T-helper 9 cell (primary cell): ENCODE measurements at places on chromosomes 1 and 21.

DNA sequence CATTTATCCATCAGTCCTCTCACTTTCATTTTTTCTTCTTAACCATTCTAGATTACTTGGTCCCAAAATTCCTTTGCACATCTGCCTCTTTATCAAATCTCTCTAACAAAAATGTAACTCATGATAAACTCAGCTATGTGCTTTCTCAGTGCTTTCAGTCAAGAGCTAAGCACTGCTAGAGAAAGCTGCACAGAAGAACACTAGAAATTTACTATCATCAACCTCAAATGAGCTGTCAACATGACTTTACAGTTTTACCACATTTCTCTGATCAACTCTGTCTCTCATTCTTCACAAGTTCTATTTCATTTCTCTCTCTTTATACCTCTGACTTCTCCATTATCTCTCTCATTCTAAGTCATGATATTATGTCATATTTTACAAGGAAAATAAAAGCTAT is 54.2 kb upstream of the PRKACB start:
- no peak for DNase-seq

GRCh38 chr1:47179017-47179987 is 10.5 kb downstream of the PDZK1IP1 start:
- peak; percentile 53 for DNase-seq

- no peak for DNase-seq
Measured at GRCh38 chr1:101697072-101697471, 299.7 kb downstream of the OLFM3 start.

- no peak for DNase-seq
Measured at GRCh38 chr1:103492003-103492625, 33.4 kb upstream of the RNPC3 start.

GRCh38 chr1:10152709-10153284 is 57.6 kb upstream of the KIF1B start:
- DNase-seq: no peak

DNA sequence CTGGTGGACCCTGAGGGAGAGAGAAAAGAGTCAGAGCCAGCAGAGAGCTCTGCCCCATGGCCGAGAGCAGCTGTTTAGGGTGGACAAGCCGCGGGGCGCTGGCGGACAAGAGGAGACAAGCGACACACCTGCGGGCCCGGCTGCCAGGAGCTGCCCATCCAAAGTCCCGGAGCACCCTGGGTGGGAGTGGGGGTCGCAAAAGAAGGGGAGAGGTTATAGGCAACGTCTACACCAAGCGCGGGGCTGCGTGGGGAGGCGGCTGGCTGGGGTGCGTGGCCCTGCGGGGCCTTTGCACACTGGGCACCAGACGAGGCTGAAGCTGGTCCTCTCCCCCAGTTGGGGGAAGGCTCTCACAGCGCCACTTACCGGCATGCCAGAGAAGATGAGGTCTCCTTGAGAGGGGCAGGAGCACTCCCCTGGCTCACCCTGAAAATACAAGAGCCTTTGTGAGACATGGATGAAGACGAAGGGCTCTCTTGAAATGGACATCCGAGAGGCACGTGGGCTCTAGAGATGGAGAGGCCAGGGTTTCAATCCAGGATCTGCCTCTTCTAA is 24.1 kb downstream of the COL16A1 start:
- DNase-seq: no peak

- DNase-seq: no peak
Measured at GRCh38 chr1:22428672-22429071, 23.0 kb upstream of the ZBTB40 start.

DNA sequence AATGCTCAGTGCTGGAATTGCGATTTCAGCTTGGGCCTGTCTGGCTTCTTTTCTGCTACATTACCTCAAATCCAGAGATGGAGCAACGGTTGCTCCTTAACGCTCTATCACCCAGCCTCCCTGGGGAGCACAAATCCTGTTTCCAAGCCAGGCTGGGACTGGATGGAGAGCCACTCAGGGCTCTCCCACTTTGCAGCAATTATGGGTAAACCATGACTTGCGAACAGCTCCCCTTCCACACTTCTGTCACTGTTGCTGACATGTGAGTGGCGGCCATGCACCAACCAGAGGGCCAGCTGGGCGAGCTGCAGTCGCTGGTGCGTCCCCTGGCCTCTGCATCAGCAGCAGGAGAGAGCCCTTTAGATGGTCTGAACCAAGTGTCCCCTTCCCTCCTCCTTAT is 65.1 kb upstream of the RAB4A start:
- no peak for DNase-seq

- DNase-seq: no peak
Measured at GRCh38 chr1:228004331-228004855, 2.4 kb upstream of the WNT3A start.

GRCh38 chr1:61050541-61051442 is 31.6 kb upstream of the NFIA start:
- peak; percentile 19 for DNase-seq

GRCh38 chr21:29749223-29749622 is 190.6 kb downstream of the GRIK1 start:
- no peak for DNase-seq

DNA sequence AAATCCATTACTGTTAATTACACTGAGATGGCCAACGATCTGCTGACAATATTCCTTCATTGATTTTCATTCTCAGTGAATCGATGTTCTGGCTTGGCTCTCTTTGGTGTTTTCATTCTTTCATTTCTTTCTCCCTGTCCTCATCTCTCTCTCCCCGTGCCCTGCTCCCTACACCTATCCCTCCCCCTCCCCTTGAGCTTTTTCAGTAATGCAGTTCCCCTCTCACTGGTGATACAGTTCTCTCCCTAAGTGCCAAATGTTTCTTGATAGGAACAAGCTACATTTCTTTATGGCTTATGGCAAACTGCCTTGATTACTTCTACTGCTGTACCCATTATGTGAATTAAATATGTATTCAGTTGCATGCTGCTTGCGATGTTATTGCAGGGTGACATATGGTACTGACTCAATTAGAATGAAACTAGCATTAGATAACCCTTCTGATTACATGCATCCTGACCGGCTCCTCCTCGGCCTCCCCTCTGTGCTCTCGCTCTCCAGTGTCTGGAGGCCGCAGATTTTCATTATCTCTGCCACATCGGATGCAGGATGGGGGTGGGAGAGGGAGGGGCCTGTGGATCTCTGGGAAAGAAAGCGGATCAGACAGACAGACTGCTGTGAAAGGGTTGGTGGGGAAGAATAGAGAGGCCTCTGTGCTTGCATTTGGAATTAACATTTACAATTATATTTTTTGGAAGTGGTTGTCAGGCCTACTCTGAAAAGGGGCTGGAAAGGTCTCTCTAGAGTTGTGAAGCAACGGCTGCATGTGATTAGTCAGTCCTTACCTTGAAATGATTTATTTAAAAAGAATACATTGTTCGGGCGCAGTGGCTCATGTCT is 130.9 kb downstream of the PBX1 start:
- DNase-seq: no peak

DNA sequence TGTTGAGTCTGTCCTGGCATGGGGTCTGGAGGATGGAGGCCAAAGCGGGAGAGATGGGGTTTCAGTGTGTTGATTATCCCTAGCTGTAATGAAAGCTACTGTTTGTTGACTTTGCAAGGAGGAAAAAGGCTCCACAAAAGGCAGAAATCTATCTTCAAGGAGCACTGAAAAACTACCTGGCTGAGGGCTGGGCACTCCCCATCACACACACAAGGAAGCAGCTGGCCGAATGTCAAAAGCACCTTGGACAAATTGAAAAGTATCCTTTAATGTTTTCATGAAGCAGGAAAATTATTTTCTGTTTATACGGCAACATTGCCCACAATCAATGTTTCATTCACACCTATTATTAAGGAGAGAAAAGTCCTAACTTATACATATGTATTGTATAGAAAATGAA is 27.8 kb upstream of the PWP2 start:
- DNase-seq: no peak

DNA sequence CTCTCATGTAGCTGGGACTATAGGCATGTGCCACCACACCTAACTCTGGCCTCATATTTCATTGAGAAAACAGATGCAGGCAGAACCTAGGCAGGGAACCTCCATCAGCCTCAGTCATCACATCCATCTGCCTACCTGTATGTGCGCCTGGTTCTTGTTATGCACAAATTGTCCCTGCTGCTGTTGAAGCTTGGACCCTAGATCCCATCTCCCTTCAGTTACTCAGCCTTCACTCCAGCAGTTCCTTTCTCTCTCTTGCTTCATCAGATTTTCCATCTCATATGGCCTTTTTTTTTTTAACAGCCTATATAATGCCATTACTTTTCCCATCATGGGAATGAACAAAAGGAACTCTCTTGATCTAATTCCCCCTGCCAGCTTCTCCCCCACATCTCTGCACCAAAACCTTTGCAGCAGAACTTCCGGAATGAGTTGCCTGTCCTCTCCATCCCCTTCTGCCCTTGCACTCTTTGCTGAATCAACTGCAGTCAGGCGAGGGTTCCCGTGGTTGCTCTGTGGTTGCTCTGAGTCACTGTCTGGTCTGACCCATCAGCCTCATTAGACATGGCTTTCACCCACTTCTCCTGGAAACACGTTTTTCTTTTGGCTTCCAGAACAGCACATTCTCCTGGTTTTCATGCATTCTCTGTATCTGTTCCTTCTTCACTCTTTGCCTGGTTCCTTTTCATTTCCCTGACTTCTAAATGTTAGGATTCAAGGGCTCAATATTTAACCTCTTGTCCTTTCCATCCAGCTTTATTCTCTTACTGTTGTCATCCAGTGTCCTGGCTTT is 41.5 kb downstream of the UBE4B start:
- no peak for DNase-seq

- no peak for DNase-seq
Measured at GRCh38 chr1:186022184-186022583, 288.0 kb downstream of the HMCN1 start.

DNA sequence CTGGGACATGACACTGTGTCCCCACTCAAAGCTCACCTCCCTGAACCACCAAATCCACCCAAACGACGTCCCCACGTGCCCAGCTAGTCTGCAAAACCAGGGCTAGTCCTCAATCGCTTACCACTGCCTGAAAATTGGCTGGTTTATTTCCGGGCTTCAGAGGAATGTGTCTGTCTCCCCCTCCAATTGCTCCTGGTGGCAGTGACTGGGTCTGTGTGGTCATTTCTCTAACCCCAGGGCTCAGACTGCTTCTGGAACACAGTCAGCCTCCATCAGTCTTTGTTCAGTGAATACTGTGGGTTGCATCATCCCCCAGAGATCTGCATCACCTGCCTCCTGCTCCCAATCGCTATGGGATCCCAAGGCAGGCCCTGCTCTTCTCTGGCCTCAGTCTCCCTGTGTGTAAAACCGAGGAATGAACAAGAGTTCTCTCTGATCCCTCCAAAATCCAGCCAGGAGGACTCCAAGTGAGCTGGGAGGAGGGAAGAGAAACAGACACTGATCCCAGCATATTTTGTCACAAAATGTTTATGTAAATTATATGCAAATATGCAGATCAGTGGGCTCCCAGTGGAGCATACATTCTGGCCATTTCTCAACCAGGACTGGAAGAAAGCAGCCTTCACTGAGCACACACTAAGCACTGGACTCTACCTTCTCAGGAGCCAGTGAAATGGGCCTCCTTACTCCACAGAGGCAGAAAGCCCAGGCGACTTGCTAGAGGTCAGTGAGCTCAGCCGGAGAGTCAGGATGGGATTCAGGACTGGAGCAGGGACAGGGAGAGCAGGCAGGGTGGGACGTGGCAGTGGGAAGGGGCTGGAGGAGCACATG is 20.9 kb downstream of the SDC3 start:
- DNase-seq: no peak

GRCh38 chr1:101282314-101283038 is 45.7 kb downstream of the S1PR1 start:
- no peak for DNase-seq

- no peak for DNase-seq
Measured at GRCh38 chr1:168288311-168289052, 7.8 kb downstream of the TBX19 start.

- DNase-seq: no peak
Measured at GRCh38 chr21:37408464-37409193, 42.1 kb downstream of the DYRK1A start.

- no peak for DNase-seq
Measured at GRCh38 chr1:237580726-237581125, 310.0 kb downstream of the ZP4 start.

- DNase-seq: no peak
Measured at GRCh38 chr1:52899445-52899894, 22.1 kb downstream of the ECHDC2 start.

DNA sequence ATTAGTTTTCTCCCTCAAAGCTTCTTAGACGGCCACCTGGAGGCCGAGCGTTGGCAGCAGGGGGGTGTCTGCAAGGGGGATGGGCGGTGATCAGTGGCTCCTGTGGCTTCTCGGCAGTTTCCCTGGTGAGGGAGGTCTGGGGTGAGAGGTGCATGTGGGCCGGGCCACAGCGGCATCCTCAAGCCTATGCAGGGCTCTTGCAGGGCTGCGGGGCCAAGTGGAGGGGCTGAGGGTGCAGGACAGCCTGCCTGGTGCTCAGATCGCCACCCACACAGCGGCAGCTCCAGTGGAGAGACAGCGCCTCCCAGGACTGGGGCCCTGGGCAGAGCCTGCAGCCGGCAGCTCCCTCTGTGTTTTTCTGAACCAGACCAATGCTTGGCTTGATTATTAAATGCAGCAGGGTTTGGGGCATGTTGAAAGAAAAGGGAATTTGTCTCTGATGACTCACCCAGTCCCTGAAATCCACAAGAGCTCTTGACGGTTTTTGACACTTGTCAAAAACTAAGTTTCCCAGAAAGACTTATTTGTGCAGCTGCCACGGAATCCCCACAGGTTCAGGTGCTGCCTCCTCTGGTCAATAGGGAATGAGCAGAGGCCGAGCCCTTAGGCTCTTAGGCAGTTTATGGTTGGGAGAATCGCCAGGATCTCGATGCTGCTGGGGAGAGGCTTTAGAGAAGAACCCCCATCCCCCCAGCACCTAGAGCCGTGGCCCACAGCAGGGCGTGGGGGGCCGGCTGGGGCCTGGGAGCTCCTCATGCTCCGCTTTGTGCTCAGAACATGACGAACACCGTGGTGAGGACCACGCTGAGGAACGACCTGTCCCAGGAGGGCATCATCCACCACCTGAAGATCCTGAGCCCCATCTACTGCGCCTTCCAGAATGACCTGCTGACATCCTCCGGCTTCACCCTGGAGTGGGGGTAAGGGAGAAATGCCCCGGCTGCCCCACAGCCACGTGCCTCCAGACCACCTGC is 54.7 kb downstream of the UMODL1 start:
- DNase-seq: no peak

- no peak for DNase-seq
Measured at GRCh38 chr1:193960040-193960439, 773.6 kb upstream of the B3GALT2 start.

GRCh38 chr1:30399026-30399425 is 324.4 kb downstream of the MATN1 start:
- no peak for DNase-seq

- DNase-seq: no peak
Measured at GRCh38 chr1:184685116-184685515, 69.5 kb downstream of the EDEM3 start.
